Neural crest cell (in vitro differentiated cells): ENCODE measurements at places on chromosomes 12 and 14.

GRCh38 chr12:78447373-78447772 is 417.2 kb upstream of the SYT1 start:
- DNase-seq = no peak
- H3K36me3 ChIP-seq = no peaks in the 10 kb centered on the region
- H3K4me3 ChIP-seq = no peak overlapping the region
- H3K27me3 ChIP-seq = no peaks in the 10 kb centered on the region
- H3K27ac ChIP-seq = no peak overlapping the region

DNA sequence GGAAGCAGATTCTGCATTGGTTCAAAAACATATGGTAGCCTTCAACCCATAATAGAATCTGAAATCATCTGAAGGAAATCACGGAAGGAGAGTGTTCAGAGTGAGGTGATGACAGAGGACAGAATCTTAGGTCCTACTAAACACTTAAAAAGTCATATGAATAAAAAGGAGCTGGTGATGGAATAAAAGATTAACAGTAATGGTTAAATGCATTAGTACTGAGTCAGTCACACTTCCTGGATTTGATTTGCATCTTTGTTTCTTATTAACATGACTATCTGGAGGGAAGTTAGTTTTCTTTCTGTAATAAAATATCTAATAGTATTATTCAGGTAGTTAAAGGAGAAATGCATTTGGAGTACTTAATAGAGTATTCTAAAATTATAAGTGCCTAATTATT is 296.3 kb upstream of the ATXN7L3B start:
- no peak for DNase-seq
- no peaks in the 10 kb centered on the region for H3K27me3 ChIP-seq
- H3K4me3 ChIP-seq = no peak overlapping the region
- H3K27ac ChIP-seq = no peak overlapping the region

- peaks cover 8% of the 10 kb centered on the region for H3K4me1 ChIP-seq
- H3K27ac ChIP-seq = no peak overlapping the region
- H3K27me3 ChIP-seq = no peaks in the 10 kb centered on the region
- no peak overlapping the region for H3K4me3 ChIP-seq
Observed at GRCh38 chr12:6547987-6548386, 7.9 kb downstream of the IFFO1 start.

- H3K27ac ChIP-seq = no peak overlapping the region
- no peaks in the 10 kb centered on the region for H3K36me3 ChIP-seq
- H3K27me3 ChIP-seq = peaks cover 18% of the 10 kb centered on the region
- no peak for DNase-seq
- peaks cover 41% of the 10 kb centered on the region for H3K4me1 ChIP-seq
- H3K4me3 ChIP-seq = no peak overlapping the region
Observed at GRCh38 chr12:52027085-52027843, 20.5 kb downstream of the TAMALIN start.

DNA sequence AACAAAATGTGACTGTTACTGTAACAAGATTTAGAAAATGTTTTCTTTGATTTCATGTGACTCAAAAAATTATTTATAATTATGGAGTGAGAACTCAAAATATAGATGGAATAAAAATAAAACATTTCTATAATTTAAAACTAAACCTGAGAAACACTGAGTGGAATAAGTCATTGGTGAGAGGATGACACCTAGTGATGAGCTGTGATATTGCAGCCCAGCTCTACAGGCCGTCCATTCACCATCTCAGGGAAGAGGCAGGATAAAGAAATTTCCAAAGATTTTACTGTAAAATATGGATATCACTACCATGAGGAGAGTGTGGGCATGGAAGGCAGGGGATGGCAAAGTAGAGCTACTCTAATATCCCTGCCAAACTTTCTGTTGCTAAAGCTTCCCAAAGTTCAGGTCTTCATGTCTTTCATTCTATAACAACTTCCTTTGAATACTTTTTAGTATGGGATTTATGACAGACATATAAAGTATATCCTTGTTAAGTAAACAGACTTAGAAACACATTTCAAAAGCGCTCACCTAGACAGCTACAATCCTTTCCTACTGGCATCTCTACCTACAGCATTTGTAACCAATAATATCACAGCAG is 308.0 kb downstream of the ITPR2 start:
- H3K27me3 ChIP-seq = no peaks in the 10 kb centered on the region
- H3K4me3 ChIP-seq = no peak overlapping the region
- no peak for DNase-seq
- H3K4me1 ChIP-seq = no peaks in the 10 kb centered on the region
- H3K27ac ChIP-seq = no peak overlapping the region
